Stimulated activated CD8-positive, alpha-beta memory T cell treated with anti-CD3 and anti-CD28 coated beads, Interleukin-4, amount 100 ng/mL, for 1 hour (primary cell): ENCODE measurements at places on chromosomes 5 and 9.

DNA sequence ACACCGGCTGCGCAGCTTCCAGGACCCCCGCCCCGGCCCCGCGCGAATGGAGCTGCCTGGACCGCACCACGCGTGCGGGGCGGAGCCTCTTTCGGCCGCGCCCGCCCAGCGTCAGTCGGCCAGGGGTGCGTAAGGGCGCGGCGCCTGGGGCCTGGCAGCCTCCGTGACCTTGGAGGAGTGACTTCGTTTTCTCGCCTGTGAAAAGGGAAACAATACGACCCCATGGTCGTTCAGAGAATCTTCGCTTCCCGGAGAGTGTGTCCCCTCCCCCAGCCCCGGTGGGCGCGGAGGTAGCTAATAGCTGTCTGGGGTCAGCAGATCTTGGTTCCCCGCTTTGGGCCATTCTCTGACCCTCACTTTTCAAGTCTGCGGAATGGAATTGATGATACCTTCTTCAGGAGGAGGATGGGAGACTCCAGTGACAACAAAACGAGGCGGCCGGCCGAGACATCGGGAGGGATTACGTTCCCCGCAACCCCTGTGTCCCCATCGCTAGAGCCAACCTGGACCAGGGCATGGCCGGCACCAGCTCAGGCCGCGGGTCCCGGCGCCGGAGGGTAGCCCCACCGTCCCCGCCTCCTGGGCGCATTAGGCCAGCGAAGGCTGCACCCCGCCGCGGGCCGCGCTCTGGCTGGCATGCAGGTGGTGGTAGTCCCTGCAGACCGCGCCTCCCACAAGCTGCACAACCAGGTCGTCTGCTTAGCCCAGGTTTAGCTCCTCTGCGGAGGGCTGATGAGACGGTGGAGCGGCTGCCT lies 5.5 kb upstream of the CDHR2 start:
- DNase-seq = no peak

DNA sequence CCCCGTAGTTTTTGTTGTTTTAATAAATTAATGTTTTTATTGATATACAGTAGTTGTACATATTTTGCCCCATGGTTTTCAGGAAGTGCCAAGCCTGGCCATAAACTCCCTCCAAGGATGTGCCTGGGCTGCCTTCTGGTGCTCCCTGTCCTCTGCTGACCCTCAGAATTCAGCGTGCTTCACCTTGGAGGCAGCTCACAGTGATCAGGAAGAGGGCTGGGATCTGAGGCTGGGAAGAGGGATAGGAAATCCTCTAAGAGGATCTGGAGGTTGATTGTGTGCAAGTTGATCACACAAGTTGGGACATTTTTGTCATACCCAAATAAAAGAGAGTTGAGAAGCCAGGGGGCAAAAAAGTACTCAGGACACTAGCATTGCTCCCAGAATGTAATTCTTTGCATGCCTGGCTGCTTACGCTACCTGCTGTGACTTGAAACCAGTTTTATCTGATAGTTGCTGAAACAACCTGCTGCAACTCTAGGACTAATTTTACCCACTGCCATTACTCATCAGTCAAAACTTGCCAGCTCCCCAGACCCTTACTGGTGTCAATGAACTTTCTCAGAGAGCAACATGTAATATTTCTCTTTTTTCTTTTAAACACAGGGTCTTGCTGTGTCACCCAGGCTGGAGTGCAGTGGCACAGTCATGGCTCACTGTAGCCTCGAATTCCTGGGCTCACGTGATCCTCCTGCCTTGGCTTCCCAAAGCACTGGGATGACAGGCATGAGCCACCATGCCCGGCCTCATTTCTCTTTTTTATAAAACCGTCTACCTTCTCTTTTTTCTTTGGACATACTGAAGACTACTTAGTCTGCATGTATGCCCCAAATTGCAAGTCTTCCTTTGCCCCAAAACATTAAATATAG lies 29.0 kb downstream of the PDE6A start:
- DNase-seq = no peak

DNA sequence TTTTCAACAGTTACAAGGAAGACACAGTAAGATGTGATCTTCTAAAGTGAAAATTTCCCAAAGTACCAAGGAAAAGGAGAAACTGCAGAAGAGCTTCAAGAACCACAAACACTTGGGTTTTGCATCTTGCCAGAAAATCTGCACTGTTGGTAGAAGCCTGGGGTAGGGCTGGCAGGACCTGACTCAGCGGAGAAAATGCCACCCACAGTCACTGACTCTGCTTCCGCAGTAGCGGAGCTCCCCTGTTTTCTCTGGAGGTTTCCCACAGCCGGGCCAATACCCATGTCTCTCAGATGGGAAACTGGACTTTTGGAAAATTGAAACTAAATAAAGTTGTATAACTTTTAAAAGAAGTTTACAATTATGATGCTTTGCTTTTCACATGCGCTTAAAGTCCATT lies 104.2 kb downstream of the MEF2C start:
- DNase-seq = no peak

DNA sequence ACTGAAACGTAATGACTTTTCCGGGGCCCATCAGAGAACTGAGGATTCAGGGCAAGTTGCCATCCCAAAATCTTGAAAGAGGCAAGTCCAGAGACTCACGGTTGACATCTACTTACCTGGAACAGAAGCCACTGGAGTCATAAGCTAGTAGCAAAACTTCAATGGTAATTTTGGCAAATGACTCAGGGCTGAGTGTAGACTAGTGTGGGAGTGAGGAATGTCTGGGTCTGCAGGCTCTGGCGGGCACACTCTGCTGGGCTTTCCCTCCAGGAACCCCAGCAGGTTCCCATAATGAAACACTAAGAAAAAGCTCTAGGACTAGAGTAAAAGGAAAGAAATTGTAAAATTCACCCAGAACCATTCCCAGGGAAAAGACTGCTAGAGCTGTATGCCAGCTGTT lies 122.9 kb upstream of the NFIL3 start:
- no peak for DNase-seq

DNA sequence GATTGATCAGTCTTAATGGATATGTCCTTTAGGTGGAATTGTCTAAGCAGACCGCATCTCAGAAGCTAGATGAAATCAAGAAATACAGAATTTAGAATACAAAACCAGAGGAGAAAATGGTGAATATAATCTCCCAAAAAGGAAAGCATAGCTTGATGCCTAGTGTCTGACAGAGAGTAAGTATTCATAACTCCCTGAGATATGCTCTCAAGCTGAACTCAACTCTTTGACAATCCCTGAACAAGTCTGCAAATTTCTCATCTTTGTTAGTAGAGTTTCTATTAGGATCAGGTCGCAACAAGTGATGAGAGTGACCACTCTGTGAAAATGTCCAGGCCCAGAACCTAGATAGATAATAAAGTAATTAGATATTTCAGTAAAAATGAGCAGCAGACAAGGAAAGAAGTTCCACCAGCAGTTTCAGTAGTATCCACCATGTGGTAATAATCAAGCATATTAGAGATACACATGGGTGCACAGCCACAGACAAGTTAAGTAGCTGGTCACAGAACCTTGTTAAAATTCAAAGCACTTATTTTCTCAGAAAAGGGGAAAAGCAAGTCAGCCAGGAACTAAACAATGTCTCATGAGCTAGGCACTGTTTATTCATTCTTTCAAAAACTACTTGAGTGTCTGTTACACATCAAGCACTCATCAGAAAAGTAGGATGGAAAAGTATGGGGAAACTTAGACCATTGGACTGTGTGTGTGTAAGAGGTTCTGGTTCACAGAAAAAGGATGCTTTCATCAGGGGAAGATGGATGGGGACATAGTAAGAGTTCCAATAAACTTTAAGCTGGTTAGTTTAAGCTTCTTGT lies 481.5 kb upstream of the TUSC1 start:
- no peak for DNase-seq

- no peak for DNase-seq
These were observed 580.2 kb downstream of the EFNA5 start for GRCh38 chr5:107090506-107090905.

GRCh38 chr9:37692622-37693221 lies 42.0 kb downstream of the FRMPD1 start:
- no peak for DNase-seq

DNA sequence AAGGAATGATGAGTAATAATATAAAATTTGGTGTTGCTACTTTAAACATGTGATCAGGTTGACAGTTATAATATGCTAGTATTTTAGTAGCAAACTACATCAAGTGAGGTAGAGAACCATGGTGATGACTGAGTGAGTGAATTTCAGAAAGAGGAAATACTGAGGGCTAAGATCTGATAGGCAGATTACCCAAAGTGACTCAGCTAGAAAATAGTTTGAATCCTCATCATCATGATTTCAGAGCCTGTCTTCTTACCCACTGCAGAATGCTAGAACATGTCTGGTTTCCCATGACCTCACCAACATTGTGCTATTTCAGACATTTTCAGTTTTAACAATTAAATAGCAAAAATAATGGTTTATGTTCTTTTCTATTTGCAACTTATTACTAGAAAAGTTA lies 602.1 kb downstream of the TAF11L14 start:
- DNase-seq = no peak

- DNase-seq = no peak
These were observed 262.4 kb downstream of the AGTPBP1 start for GRCh38 chr9:85479305-85479704.
